ENCODE measurements at places on chromosomes 5 and 9. TPM values are rescaled to one million over a fixed set of nuclear protein-coding genes. Genes with fewer than 3 reads are reported as not detected.

DNA sequence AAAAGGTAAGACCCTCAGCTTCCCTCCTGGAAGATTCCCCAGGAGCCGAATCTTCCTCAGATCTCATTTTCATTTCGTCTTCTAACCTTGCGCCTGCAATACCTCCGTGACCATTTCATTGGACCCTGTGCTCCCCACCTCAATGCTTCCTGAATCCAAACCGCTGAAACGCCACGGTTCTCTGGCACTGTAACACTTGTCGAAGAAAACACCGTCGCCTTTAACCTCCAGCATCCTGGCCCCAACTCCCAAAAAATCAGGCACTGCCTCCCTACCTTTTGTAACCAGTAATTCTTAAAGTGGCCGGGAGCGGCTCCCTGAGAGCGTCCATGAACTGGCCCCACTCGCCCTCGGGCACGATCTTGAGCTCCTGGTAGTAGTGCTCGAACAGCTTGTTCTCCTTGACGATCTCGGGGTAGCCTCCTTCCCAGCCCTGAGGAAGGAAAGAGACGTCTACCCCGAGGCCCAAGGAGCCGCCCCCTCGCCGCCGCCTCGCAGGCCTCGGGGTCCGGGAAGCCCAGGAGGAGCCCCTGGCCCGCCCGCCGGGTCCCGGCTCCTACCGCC is 438 bp downstream of the NSUN2 start:
- H3K27ac ChIP-seq = peak overlapping the region; percentile 98
- DNase-seq = no peak
- H3K4me1 ChIP-seq = peaks cover 45% of the 10 kb centered on the region
- H3K36me3 ChIP-seq = peaks cover 45% of the 10 kb centered on the region
- peak overlapping the region; percentile 97 for H3K4me3 ChIP-seq

DNA sequence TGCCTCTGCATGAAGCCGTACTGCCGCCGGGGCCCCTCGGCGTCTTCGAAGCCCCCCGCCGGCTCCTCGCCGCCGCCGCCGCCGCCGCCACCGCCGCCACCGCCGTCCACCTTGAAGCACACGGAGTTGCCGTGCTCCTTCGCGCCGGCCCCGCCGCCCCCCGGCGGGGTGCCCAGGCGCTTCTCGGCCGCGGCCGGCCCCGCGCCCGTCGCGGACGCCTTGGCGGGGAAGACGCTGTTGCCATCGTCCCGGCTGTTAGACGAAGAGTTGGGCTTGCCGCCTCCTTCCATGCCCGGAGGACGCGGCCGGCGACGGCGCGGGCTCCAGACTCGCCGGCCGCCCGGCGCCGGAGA is 400 bp downstream of the HCN1 start:
- peaks cover 22% of the 10 kb centered on the region for H3K27me3 ChIP-seq
- H3K27ac ChIP-seq = no peak overlapping the region
- H3K4me3 ChIP-seq = no peak overlapping the region
- DNase-seq = no peak
- peaks cover 5% of the 10 kb centered on the region for H3K36me3 ChIP-seq

DNA sequence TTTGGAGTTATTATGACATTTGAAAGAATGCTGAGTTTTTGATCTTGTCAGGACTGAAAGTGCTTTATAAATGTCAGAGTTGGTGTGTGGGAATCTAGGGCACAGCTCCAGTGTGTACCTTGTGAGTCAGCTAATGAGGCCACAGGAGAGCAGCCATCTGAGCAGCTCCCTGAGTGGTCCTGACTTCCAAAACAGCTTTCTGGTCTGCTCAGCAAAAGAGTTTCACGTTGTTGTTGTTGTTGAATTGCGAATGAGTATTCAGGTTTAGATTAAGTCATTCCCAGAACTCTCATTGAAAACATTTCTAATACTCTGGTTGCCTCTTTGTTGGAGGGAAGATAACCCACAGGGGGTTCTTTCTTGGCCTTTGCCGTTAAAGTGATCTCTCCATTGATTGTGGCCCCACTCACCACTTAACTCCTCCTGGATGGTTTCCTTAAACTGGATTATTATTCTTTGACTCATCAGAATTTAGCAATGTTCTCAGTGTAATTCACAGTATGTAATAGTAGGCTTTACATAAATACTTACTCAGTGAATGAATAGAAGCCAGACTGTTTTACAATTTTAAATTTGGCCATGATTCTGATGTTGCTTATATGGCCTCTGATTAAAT is 125.1 kb upstream of the SGCD start:
- H3K27ac ChIP-seq = no peak overlapping the region
- DNase-seq = no peak
- H3K4me3 ChIP-seq = no peak overlapping the region
- no peaks in the 10 kb centered on the region for H3K4me1 ChIP-seq

- peaks cover 2% of the 10 kb centered on the region for H3K36me3 ChIP-seq
- no peak overlapping the region for H3K27ac ChIP-seq
- DNase-seq = peak; percentile 40
These were observed 28.1 kb downstream of the IL33 start for GRCh38 chr9:6243746-6244145.

DNA sequence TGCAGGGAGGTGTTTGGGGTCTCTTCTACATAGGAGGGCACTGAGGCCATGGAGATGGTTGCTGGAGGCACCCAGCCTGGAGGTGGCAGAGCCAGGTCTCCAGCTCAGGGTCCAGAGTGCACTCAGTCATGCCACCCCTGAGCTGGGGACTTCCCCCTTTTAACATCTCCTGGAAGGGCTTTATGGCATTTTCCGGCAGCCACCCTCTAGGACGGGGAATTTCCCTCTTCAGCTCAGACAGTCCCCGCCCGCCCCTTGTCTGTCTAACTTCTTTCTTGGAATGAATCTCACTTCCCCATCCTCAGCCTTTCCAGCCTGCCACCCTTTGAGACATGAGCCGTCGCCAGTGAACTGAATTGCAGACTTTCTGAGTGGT is 49.9 kb downstream of the COL15A1 start:
- DNase-seq = no peak
- no peaks in the 10 kb centered on the region for H3K36me3 ChIP-seq
- H3K27ac ChIP-seq = no peak overlapping the region
- H3K4me3 ChIP-seq = no peak overlapping the region
- H3K4me1 ChIP-seq = peaks cover 12% of the 10 kb centered on the region

DNA sequence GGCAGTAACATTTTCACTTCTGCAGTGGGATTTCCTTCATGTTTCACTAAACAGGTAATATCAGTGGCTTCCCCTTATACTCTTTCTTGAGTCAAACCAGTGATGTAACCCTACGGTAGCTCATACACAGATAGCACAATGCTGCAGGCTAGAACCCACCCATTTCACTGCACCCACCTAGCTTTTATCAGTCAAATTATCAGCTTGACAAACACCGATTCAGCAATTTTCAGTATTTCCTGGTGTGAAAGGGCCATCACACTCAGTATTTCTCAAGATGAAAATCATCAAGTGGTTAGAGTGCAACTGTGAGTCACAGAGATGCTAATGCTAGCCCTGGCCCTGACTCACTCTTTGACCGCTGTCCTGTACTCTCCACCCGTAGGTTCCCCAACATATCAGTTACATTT is 242.3 kb upstream of the PTGER4 start:
- DNase-seq = peak; percentile 74
- no peaks in the 10 kb centered on the region for H3K27me3 ChIP-seq
- H3K36me3 ChIP-seq = peaks cover 27% of the 10 kb centered on the region
- peak overlapping the region; percentile 98 for H3K27ac ChIP-seq
- H3K4me1 ChIP-seq = peaks cover 80% of the 10 kb centered on the region
- H3K4me3 ChIP-seq = peak overlapping the region; percentile 31

DNA sequence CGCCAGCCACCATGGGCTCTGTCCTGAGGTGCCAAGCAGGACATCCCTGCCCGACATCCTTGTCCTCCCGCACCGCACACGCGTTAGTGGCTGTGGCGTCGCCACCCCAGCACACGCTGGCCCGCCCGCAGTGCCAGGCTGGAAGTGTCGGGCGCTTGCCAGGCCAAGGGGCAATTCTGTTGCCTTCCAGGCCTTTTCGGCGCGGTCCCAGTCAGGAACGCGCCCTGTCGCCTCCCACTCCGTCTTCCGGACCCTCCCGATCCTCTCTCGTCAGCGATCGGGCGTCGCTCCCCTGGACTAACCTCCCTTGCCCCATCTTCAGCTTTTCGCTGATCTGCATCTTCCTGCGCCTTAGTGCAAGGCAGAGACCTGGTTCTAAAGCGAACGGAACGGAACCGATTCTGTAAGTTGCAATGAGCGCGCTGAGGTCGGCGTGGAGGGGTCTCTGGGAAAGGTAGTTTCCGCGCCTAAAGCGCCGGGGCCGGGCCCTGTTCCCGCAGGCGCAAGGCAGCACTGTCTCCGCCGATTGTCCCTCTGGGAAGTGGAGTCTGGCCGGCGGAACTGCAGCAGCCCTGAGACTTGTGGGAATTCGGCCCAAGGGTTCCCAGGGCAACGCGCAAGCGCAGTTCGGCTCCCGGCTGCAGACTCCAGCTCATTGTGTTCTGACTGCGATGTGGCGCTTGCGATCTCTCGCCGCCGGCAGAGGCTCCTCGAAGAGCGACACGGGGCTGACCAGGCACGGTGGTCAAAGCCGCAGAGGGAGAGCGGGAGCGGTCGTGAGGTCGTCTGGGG is at the start of gene ZNF454:
Gene ZNF454, plus strand, starts transcription at position 630 of the 792 bp plus-strand sequence. CDS start 1,594 bp downstream, outside the sequence.
- DNase-seq = no peak
- H3K27ac ChIP-seq = no peak within 1 kb of the TSS
- no peaks in the 10 kb centered on the region for H3K4me1 ChIP-seq
- peaks cover 7% of the 10 kb centered on the region for H3K27me3 ChIP-seq
- H3K36me3 ChIP-seq = peaks cover 2% of the 10 kb centered on the region

DNA sequence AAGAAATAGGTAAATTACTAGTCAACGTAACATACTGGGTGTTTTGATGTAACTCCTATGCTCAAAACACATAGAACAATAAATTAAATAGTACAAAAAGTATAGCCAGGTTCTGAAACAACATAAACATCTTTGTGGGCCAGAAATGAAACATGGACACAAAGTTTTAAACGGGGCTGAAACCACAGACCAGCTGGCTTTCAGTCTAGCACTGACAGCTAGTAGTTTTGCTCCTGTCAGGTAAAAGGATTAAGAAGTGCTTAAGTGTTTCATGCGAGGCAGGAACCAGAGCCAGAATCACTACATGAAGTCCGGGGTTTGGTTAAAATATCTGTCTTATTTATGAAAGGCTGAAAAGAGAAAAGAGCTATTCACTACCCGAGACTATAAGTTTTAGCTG is 19.5 kb downstream of the DCAF10 start:
- H3K27me3 ChIP-seq = no peaks in the 10 kb centered on the region
- DNase-seq = no peak
- H3K4me3 ChIP-seq = no peak overlapping the region

GRCh38 chr9:23413541-23413940 is 412.5 kb downstream of the ELAVL2 start:
- DNase-seq = no peak
- no peak overlapping the region for H3K4me3 ChIP-seq
- no peak overlapping the region for H3K27ac ChIP-seq
- H3K36me3 ChIP-seq = no peaks in the 10 kb centered on the region

GRCh38 chr5:83197326-83197967 is 120.1 kb downstream of the XRCC4 start:
- H3K27ac ChIP-seq = no peak overlapping the region
- no peak overlapping the region for H3K4me3 ChIP-seq
- H3K36me3 ChIP-seq = peaks cover 3% of the 10 kb centered on the region

DNA sequence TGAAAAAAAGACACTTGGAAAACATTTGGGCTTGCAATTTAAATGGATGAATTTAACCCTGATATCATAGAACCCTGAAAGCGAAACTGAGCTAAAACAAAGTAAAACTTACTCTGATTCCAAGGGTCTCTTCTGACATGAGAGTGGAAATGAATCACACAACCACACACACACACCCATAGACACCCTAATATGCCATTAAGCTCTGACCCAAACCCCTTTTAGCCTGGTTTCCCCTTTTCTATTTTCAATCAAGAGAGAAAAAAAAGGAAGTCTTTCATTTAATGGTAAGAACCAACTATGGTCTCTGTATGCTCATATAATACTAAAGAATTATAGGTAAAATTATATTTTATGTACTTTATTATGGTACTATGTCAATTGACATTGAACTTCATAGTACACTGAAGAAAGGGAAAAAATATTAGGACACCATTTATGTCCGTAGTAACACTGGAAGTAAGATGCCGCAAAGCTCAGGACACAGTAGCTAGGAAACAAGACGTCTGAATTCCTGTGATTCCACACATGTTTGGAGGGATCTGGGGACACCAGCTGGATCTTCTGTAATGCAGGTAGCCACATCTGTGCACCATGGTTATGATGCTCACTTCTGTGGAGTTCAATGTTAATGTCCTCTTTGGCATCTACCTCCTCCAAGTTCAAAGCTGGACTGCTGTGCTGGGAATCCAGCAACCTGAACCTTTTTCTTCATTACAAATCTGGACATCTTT is 95.8 kb downstream of the PCSK1 start:
- H3K27ac ChIP-seq = no peak overlapping the region
- H3K27me3 ChIP-seq = peaks cover 20% of the 10 kb centered on the region
- no peaks in the 10 kb centered on the region for H3K4me1 ChIP-seq
- DNase-seq = no peak

GRCh38 chr5:58066076-58066475 is 393.8 kb downstream of the PLK2 start:
- no peak overlapping the region for H3K4me3 ChIP-seq
- H3K4me1 ChIP-seq = no peaks in the 10 kb centered on the region
- no peaks in the 10 kb centered on the region for H3K36me3 ChIP-seq
- DNase-seq = no peak

GRCh38 chr5:160966921-160967320 is 114.9 kb upstream of the ATP10B start:
- no peaks in the 10 kb centered on the region for H3K4me1 ChIP-seq
- no peak overlapping the region for H3K27ac ChIP-seq
- H3K4me3 ChIP-seq = no peak overlapping the region
- H3K36me3 ChIP-seq = no peaks in the 10 kb centered on the region
- peaks cover 5% of the 10 kb centered on the region for H3K27me3 ChIP-seq
- no peak for DNase-seq

GRCh38 chr5:14686517-14686916 is 22.0 kb downstream of the OTULIN start:
- no peak overlapping the region for H3K4me3 ChIP-seq
- peaks cover 67% of the 10 kb centered on the region for H3K36me3 ChIP-seq
- DNase-seq = no peak
- H3K27ac ChIP-seq = peak overlapping the region; percentile 52

GRCh38 chr9:32533336-32533735 is 7.3 kb upstream of the RIGI start:
- no peaks in the 10 kb centered on the region for H3K27me3 ChIP-seq
- DNase-seq = no peak
- peaks cover 6% of the 10 kb centered on the region for H3K4me1 ChIP-seq
- no peak overlapping the region for H3K27ac ChIP-seq
- no peak overlapping the region for H3K4me3 ChIP-seq

- no peak overlapping the region for H3K4me3 ChIP-seq
- no peak for DNase-seq
- peaks cover 3% of the 10 kb centered on the region for H3K4me1 ChIP-seq
- H3K27ac ChIP-seq = no peak overlapping the region
- no peaks in the 10 kb centered on the region for H3K27me3 ChIP-seq
These were observed 21.2 kb downstream of the GSN start for GRCh38 chr9:121289026-121289771.

Gene PCA3
- total RNA-seq = not detected

Gene SNCB
- total RNA-seq = not detected

Gene NUTM2G
- total RNA-seq = not detected

Gene TSSK1B
- total RNA-seq = not detected

Gene TRIM7
- total RNA-seq = 1.6 TPM

Gene CFAP157
- total RNA-seq = not detected

Gene FBXO38
- 52.2 TPM for total RNA-seq

Gene FNBP1
- 153 TPM for total RNA-seq
